Renal cortex interstitium (tissue), 15 donors: ENCODE measurements at places on chromosomes 12 and 14.

GRCh38 chr12:105983622-105984320 lies 155.0 kb downstream of the NUAK1 start:
- DNase-seq, result no peak

GRCh38 chr14:32727832-32728231 lies 210.8 kb upstream of the NPAS3 start:
- DNase-seq, result no peak

DNA sequence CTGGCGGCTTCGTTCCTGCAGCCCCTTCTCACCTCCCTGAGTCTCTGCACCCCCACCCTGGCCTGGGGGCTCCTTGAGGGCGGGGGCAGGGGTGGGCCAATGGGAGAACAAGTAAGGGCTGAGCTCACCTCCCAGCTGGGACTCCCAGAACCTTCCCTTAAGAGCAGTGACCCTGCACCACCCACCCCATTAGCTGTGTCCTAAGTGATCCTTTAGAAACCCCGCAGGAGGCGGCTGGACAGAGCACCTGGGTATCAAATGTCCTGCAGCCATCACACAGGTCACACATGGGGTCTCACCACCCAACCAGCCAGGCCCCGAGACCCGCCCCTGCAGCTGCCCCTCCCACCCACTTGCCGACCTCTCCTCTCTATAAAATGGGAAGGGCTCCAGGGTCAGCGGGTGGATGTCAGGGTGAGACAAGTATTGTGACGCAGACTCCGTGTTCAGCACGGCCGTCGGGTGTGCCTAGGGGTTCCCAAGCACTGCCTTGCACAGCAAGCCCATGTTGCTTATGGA lies 151.2 kb upstream of the C14orf180 start:
- no peak for DNase-seq

GRCh38 chr12:31874961-31875608 lies 84.1 kb upstream of the RESF1 start:
- DNase-seq, result no peak

- DNase-seq, result no peak
Measured at GRCh38 chr12:116303066-116303465, 25.6 kb upstream of the MED13L start.

DNA sequence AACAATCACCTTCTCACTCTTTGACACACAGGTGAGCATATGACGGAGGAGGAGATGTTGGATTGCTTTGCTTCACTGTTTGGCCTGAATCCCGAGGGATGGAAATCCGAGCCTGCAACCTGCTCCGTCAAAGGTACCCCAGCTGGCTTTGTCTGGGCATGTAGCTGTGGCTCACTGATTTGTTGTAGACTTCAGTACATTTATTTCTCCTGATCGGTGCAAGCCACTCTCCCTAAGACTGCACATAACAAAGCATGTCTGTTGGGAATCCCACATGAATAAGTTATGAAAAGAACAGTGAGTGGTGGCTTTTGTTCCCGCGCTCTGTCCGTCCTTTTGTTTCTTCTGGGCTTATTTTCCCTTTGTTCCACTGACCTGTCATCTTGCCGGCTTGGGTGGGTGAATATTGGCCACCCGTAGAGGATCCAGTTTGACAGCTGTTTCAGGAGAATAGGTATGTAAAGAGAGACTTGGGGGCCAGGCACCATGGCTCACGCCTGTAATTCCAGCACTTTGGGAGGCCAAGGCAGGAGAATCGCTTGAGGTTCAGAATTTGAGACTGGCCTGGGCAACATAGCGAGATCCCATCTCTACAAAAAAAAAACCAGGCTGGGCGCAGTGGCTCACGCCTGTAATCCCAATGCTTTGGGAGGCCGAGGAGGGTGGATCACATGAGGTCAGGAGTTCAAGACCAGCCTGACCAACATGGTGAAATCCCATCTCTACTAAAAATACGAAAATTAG lies 20.0 kb upstream of the BCL7A start:
- DNase-seq, result no peak

- DNase-seq, result no peak
Measured at GRCh38 chr12:106094304-106094703, 44.5 kb downstream of the NUAK1 start.

DNA sequence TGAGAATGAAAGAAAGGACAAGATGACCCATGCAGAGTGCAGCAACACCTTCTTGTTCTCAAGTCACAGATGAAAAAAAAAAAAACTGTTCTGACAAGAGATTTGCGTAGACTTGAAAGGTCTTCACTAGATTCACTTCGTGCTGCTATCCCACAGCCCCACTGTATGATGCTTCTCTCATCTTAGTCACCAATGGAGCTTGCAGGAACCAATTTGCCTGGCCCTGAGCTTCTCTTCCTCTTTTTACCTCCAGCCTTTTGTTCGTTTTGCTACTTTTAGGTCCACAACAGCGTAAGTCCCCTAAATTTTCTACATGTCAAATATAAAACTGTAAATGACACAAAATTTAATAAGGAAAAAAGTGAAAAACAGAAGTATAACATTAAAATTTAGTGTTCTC lies 107.9 kb upstream of the NAP1L1 start:
- DNase-seq, result no peak

- no peak for DNase-seq
Measured at GRCh38 chr14:90630171-90630806, 185.9 kb downstream of the TTC7B start.

- no peak for DNase-seq
Measured at GRCh38 chr14:95502381-95502950, 14.0 kb downstream of the SYNE3 start.
